GM10248 (cell line): ENCODE measurements at places on chromosomes 2 and 18.

- DNase-seq, result no peak
Observed at GRCh38 chr2:27803046-27803445, 31.5 kb downstream of the MRPL33 start.

DNA sequence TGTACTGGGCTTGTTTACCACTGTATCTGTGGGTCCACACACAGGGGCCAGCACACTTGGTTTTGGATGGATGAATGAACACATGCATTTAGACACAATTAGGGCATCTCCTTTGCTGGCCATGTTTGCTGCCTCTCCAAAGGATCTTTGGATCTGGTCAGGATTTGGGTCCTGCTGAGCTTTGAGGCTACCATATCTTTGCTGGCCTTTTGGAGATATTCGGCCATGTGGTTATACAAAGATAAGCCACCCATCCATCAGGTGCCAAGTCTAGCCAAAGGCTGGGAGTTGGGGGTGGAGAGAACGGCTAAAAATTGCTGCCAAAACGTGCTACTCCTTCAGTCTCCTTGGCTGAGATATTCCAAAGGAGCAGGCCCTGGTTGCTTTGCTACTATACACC lies 18.2 kb upstream of the FZD7 start:
- DNase-seq, result no peak

DNA sequence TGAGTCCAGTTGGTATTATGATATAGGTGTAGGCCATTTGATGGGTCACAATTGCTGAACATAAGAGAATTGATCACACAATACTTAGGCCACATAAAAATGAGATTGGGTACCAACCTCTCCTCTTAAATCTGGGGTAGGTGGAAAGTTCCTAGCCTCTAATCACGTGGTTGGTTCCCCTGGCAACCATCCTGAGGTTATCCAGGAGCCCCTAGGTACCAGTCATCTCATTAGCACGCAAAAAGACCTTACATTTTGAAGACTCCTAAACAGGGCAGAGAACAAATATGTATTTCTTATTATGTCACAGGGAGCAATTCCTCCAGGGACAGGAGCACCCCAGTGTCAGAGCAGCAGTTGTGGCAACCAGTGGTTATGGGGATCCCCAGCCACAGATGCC lies 12.7 kb upstream of the SELENOI start:
- no peak for DNase-seq

GRCh38 chr2:70995426-70995729 lies 705 bp upstream of the TEX261 start:
- DNase-seq, result peak; percentile 59

DNA sequence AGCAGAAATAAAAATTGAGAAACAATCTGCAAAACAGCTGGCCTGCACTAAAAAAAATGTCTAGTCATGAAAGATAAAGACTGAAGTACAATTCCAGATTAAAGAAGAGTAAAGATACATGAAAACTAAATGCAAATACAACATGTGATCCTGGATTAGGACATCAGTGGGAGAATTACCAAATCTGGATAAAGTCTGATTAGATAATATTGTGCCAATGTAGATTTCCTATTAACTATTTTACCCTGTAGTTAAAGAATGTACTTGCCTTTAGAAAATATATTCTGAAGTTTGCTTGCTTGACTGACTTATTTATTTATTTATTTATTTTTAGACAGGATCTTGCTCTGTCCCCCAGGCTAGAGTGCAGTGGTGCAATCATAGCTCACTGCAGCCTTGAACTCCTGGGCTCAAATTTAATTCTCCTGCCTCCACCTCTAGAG lies 58.7 kb downstream of the ASXL2 start:
- no peak for DNase-seq

- DNase-seq, result no peak
Observed at GRCh38 chr2:44759823-44760222, 181.7 kb upstream of the SIX3 start.

DNA sequence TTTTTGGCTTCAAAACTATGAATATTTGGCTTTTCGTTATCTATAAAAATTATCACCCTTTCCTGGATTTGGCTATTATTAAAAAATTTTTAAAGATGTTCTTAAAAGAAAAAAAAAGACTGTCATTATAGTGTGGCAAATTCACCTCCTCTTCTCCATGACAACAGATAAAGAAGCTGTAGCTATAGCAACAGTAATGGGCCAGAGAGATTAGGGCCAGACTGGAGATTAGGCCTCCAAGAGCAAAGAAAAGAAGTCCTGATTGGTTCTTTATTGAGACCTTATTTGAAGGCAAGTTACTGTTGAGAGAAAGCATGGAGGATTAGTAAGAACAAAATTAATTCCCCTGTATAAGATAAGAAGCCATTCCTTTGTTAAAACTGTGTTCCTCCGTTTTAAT lies 812.5 kb downstream of the DCC start:
- DNase-seq, result no peak

DNA sequence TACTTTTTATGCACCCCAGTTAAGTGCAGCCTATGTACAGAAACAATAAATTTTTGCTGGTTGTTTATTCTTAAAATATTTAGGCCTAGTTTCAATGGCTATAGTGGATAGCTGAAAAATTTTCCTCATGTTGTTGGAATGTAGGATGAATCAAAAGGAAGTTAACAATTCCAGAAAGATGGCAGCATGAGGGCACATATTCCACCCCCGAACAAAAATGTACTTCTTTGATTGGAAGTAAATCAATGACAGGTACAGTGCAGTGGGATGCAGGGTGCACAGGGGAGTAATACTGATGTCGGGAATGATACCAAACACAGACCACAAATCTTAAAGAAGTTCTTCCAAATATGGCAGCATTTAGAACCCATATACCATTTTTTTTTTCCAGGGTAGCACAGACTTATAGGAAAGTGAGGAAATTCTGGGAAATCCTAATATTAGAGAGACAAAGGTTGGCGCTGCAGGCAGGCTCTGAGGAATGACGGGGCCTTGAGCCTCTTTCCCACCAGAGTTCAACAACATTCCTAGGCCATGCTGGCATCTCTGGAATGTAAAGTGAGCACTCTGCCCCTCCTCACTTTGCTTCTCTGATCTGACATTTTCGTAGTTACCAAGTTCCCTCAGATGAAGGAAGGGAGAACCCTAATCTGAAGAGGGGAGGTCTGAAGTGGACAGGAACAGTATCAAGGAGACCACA lies 36.6 kb upstream of the IKZF2 start:
- DNase-seq, result no peak

GRCh38 chr18:27606741-27607140 lies 421.6 kb upstream of the CHST9 start:
- no peak for DNase-seq

- DNase-seq, result no peak
Observed at GRCh38 chr2:225140723-225141122, 98.5 kb upstream of the DOCK10 start.

GRCh38 chr18:57128220-57128932 lies 18.5 kb upstream of the BOD1L2 start:
- DNase-seq, result no peak

- DNase-seq, result no peak
Observed at GRCh38 chr2:56713161-56713676, 529.4 kb downstream of the CCDC85A start.

DNA sequence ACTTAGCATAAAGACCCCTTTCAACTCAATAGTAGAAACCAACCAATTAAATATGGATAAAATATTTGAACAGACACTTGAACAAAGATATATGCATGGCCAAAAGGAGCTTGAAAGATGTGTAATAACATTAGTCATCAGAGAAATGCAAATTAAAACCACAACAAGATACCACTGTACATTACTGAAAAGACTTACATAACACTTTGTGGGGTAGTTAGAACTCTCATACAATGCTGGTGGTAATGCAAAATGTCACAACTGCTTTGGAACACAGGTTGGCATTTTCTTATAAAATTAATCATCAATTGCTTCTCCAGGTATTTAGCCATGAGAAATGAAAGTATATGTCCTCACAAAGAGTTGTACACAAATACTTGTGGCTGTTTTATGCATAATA lies 60.7 kb downstream of the TTC27 start:
- DNase-seq, result peak; percentile 18

DNA sequence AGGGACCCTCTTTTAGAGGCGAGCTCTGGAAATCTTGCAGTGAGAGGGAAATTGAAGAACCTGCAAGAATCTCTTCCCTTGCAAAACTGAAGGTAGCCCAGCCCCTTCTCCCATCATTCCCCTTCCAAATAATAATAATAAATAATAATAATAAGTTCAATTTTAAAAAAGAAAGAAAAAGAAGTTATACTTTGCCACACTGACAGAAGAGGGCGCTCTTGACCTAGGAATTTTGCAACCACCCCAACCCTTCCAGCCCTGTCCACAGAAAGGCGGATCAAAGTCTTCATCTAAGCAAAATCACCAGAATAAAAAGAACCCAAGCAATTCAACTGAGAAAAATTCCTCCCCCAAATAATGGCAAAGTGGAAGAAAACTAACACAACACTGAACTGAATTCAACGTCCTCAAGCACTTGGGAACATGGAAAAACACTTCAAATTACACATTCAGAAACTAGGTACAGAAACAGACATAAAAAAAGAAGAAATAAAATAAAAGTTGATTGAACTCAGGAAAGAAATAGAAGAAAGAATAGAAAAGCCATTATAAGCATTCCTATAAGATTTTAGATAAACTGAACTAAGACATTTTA lies 98.9 kb upstream of the GLS start:
- DNase-seq, result peak; percentile 56

DNA sequence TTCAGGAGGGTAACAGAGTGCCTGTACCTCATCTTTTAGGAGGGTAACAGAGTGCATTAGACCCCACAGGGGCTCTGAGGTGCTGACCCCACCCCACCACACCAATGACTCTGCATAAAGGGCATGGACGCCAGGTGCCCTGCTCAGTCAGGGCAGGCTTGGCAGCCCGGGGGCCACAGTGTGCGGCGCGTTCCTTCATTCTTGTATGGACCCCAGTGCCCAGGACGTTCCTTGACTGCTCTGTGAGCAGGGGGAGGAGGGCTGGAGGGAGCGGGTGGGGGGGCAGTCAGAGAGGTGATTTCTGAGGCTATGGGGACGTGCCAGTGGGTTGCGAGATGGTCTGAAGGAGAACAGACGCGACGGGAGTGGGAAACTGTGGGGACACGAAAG lies 168.7 kb upstream of the NCK2 start:
- DNase-seq, result no peak

GRCh38 chr2:68362749-68363148 lies 2.3 kb upstream of the PLEK start:
- DNase-seq, result no peak

DNA sequence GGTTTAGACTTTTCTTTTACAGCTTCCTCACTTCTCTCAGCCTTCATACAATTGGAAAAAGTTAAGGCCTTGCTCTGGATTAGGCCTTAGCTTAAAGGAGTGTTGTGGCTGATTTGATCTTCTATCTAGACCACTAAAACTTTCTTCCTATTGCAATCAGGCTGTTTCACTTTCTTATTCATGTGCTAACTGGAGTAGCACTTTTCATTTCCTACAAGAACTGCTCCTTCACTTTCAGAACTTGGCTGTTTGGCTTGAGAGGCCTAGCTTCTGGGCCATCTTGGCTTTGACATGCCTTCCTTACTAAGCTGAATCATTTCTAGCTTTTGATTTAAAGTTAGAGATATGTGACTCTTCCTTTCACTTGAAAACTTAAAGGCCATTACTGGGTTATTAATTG lies 114.3 kb downstream of the ARHGEF4 start:
- no peak for DNase-seq

GRCh38 chr2:63736354-63736753 lies 105.3 kb upstream of the UGP2 start:
- no peak for DNase-seq

DNA sequence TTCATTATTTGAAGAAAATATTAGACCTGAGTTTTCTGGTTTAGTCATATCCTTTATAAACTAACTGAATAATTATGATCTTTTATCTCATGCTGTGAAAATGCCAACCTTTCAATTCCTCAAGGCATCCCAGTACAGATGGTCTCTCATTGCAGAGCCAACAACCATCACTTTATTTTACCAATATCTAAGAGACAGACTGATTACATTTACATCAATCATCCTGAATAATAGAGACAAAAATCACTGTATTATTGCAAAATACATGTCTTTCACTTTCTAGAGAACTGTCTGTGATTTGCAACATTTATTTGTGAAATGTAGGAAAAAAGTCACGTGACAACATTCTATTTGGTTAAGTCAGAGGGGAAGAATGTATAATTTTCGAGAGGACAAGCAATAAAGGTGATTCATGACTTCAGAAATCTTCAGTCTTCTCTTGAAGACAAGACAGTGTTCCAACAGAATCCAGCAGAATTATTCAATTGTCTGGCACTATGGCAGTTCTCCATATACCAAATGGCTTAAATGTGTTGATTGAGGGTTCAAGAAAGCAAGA lies 503.6 kb upstream of the SYT4 start:
- no peak for DNase-seq

- peak; percentile 58 for DNase-seq
Observed at GRCh38 chr2:202005272-202005887, 28.3 kb upstream of the FZD7 start.

DNA sequence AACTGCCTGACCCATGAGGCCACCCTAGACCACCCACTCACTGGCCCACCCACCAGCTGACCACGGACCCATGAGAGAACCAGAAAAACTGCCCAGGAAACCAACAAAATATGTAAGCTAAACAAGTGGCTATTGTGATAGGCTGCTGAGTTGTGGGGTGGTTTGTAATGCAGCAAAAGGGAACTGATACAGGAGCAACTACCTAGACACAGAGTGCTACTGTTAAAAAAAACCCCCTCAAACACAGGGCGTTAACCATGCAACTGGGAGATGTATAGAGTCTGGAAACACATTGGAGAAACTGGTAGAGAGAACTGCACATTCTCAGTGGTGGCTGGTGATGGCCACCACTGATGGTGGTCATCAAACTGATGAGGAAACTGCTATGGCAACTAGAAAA lies 206.3 kb upstream of the GYPC start:
- DNase-seq, result peak; percentile 28

DNA sequence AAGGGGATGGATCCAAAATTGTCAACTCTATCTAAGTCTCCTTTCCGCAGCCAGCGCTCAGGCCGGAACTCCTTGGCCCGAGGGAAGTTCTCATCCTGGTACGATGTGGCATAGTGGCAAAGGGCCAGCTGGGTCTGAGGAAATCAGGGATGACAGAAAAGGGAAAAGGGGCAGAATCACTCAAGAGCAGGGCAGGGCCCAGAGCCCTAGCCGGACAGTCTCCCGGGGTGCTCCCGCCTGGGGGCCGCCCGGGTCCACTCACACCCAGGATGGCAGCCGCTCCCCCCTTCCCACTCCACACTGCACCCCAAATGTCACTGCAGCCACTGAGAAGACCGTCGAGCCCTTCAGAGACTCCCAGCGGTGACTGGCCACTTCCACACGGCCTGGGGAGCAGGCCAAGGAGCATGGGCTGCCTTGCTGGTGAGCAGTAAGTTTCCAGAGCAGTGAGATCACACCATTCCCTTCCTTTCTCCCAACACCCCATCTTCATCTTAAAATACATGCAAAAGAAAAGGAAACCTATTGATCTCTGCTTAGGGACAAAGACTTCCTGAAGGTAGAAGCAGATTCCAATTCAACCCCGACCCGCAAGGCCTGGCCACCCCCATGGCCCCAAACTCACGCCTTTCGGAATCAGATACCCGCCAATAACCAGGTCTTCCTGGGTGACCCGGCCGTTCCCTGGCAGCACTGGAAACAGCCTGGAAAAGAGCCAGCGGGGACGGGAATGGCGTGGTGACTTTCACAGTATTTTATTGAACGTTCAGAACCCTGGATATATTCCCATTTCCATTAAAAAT lies 26.7 kb downstream of the CYP27C1 start:
- DNase-seq, result no peak

GRCh38 chr2:55837073-55837472 lies 86.5 kb downstream of the EFEMP1 start:
- DNase-seq, result no peak
